ENCODE measurements at places on chromosomes 2 and 18.

GRCh38 chr2:136022396-136023146, 37.1 kb upstream of the DARS1 start:
- no peak for DNase-seq

GRCh38 chr2:83742117-83742782, 716.8 kb downstream of the SUCLG1 start:
- DNase-seq, result peak; percentile 15

DNA sequence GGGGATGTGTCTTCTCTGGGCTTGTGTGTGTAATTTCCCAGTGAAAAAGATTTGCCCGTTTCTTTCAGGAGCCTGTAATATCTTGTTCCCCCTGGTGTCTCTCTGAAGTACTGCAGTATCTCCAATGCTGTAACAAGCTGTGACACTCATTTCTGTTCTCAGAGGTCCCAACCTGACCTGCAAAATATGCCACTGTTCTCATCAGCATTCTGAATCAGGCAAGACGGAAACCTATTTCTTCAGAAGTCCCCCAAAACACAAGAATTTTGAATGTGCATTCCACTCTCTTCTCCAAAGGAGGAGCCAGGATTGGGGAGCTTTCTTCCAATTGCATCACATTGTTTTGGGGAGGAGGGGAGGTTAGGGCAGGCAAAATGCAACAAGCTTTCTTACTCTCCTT, 77.0 kb upstream of the CNGA3 start:
- peak; percentile 40 for DNase-seq

DNA sequence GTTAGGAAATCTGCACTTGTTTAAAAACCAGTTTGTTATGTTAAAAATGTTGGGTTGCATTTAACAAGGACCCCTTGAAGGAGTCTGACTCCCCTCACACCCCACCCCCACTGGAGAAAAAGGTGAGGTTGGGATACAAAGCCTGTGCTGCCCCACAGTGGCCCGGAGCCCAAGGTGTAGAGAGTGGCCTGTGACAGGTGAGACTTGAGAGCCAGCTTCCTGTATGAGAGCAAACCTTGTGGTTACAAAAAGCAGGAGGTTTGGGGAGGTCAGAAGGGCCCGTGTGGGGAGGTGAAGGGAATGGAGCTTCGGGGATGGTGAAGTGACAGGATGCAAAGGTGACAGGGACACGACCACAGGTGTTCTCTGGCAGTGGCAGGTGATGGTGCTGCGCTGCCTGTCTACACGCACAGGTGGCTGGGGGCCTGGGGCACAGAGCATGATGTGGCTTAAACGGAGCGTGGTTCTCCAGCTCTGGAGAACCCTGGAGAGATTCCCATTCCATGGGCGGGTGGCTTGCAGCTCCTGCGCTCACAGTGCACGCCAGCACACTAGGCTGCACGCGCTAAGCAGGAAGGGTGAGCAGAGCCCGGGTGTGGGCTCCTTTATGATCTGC, 29.0 kb downstream of the IMPA2 start:
- no peak for DNase-seq

GRCh38 chr2:30446602-30447148, 371 bp upstream of the LCLAT1 start:
- no peak for DNase-seq

DNA sequence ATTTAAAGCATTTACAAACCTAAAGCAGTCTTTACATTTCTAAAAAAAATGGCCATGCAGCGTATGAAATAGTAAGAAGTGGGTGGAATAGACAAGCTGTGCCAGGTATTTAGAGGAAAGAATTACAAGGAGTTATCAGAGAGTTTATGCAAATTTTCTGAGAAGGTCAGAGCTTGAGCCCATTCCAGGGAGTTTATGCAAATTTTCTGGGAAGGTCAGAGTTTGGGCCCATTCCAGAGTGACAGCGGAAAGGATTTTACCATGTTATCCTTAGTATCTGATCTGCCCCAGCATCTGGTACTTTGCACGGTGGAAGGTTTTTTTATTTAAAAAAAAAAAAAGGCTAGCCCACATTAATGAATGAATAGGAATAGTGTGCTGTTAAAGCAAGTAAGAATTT, 1.4 kb upstream of the DOK6 start:
- no peak for DNase-seq

DNA sequence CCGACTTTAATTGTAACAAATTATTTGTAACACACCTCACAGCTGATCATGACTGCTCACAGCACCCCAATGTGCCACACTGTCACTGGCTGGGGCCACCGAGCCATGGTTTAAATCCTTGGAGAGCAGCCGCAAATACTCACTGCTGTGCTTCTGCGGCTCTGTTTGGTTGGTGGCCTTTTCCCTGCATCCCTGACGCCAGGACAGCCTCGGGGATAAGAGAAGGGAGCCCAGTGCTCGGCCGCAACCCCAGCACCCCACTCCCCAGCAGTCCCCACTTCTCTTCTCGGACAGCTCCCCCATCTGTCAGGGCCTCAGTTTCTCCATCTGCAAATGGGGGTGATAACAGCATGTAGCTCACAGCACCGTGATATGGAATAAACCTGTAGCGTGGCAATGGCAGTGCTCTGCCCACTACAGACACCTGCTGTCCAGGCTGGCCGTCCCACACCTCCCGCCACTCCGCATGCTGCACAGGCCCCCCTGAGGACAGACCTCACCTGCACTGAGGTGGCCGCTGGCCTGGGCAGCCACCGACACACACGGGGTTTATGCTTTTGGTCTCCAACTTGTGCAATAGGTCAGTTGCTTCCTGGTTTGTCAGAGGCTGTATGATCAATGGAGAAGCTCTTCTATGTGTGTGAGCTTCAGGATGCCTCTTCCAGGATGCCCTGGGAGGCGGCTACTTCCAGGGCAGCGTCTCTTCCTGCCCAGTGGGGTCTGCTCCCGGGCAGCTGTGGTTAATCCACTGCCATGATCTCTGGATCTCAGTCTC, 87.1 kb downstream of the NDUFA10 start:
- DNase-seq, result no peak

DNA sequence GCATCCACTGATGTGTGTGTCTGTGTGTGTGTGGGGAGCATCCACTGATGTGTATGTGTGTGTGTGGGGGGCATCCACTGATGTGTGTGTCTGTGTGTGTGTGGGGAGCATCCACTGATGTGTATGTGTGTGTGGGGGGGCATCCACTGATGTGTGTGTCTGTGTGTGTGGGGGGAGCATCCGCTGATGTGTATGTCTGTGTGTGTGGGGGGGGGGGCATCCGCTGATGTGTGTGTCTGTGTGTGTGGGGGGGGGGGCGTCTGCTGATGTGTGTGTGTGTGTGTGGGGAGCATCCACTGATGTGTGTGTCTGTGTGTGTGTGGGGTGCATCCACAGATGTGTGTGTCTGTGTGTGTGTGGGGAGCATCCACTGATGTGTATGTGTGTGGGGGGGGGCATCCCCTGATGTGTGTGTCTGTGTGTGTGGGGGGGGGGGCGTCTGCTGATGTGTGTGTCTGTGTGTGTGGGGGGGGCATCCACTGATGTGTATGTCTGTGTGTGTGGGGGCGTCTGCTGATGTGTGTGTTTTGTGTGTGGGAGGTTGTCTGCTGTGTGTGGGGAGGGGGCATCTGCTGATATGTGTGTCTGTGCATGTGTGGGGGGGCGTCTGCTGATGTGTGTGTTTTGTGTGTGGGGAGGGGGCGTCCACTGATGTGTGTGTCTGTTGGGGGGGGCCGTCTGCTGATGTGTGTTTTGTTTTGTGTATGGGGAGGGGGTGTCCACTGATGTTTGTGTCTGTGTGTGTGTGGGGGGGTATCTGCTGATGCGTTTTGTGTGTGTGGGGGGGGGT, 125.9 kb downstream of the NFATC1 start:
- no peak for DNase-seq

- no peak for DNase-seq
These were observed 1195.7 kb upstream of the ZEB2 start for GRCh38 chr2:145715601-145716000.

GRCh38 chr2:174535757-174536703, 49.2 kb upstream of the GPR155 start:
- no peak for DNase-seq

DNA sequence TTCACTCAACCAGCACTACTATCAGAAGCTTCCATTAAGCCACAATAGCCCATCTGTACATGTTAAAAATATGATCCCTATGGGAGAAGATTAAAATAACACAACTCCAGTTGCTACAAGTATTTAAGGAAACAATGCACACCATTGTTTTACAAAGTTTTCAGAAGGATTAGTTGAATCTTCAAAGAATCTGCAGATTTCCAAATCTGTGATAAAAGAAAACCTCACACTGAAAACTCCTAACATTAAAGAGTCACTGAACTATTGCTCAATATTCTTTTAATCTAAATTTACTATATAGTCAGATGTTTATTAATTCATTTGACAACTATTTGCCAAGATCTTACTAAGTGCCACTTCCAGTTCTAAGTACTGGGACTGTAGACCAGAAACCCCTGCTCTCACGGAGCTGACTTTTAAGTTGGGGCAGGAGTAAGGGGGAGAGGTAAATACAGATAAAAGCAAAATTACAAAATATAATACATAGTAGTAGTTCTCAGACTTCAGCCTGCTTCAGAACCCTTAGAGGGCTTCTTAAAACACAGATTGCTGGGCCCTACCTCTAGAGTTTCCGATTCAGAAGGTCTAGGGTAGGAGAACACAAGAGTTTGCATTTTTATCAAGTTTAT, 94.4 kb downstream of the STK39 start:
- no peak for DNase-seq

- no peak for DNase-seq
These were observed 242.3 kb downstream of the ATAD2B start for GRCh38 chr2:23684395-23685176.

GRCh38 chr2:74407682-74408081, 13.7 kb downstream of the C2orf81 start:
- no peak for DNase-seq

- no peak for DNase-seq
These were observed 167.2 kb upstream of the RBBP8 start for GRCh38 chr18:22765896-22766295.

- DNase-seq, result no peak
These were observed 8.9 kb upstream of the PDE1A start for GRCh38 chr2:182435754-182436153.

- no peak for DNase-seq
These were observed 32.2 kb upstream of the GBX2 start for GRCh38 chr2:236200378-236200777.

DNA sequence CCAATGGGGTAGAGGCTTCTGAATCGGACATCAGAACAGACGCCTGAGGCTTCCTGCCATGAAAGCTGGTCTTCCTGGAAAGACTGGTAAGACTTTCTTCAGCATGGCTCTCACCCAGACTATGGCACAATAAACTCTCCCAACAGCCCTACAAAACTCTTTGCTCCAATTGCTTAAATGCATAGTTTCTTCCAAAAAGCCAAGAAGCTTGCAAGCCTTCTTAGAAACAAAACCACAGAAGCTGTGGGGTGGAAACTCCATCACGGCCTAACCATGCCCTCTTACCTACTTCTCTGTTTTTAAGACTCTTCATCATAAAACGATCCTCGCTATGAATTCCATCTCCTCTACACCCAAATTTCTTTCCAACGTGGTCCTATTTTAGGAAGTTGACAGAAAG, 48.2 kb downstream of the PAX8 start:
- DNase-seq, result no peak

GRCh38 chr18:21257386-21257785, 15.4 kb downstream of the GREB1L start:
- no peak for DNase-seq

DNA sequence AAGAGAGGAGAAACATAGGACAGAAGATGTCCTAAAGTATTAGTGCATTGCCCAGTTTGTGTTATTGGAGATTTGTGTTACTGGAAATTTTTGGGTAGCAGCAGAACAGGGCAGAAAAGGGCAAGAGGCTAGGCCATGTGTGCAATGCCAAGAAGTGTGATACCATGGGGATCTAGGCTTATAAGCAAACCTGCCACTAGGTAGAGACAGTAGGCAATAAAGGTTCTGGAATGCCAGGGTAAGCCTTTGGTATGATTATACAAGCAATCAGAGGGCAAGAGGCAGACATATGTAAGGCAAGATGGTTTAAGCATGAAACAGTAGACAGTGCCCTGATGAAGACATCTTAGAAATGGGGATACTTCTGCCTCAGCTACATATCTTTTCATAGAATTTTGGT, 12.3 kb upstream of the CERS6 start:
- no peak for DNase-seq

DNA sequence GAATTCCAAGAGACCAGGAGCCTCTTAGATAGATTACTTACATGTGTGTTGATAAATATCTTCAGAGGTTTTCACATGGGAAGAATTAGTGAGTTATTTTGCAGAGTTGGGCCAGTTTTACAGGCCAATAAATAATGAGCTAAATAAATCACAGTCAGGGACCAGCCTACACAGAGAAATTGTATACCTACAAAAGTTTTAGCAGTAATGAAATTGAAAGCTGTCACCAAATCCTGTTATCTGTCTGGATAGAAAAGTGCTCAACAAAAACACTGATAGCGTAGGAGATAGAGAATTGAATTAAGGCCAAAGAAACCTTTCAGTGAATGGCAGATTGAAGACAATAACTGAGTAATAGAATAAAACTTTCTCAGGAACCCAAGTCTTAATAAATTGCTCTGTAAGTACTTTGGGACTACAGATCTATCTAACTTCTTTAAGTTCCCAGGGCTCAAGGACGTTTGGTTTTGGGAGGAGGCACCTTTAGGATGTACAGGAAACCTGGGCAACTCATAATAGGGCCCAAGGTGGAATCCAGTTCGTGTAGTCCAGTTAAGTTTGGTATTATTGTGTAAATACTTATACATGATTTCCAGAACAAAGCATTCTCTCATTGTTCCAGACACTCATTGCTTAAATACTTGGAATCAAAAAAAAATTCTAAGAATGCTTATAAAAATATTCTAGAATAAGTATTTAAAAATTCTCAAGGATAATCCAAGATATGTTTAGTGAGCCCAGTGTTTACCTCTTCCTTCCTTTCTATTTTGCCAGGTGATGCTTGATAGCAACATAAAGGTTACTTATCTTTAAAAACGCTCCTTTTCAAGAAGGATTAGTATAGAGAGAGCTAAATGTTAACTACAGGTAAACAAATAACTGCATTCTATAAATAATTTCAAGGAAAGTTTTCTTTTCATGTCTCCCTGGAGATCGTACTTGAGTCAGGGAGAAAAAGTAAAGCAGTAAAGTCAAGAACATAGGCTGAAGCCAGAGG, 134.5 kb downstream of the NCKAP5 start:
- no peak for DNase-seq

DNA sequence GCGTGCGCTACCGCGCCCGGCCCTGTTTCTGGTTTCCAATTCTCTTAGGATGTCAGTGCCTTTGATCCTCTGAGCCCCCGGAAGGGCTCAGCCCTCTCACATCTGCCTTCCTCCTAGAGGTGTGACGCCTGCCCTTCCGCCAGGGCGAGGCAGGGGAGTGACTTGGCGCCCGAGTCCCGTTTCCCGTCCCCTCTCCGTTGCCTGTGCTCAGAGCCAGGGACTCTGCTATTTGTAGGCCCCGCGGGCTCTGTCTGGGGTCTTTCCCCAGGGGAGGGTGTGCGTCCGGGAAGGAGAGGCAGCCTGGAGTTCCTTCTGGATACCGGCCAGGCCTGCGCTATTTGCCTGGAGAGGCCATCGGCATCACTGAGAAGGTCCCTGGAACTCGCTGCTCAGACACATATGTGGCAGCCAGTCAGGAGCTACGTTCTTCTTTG, 103.7 kb upstream of the TAF1B start:
- DNase-seq, result no peak

GRCh38 chr2:111946294-111947114, 48.1 kb downstream of the MERTK start:
- peak; percentile 89 for DNase-seq

GRCh38 chr2:213281156-213281555, 3.1 kb upstream of the SPAG16 start:
- DNase-seq, result peak; percentile 82
